ENCODE measurements at places on chromosomes 6 and 20.

- DNase-seq = peak; percentile 60
These were observed 8.9 kb upstream of the AHI1 start for GRCh38 chr6:135506270-135506997.

DNA sequence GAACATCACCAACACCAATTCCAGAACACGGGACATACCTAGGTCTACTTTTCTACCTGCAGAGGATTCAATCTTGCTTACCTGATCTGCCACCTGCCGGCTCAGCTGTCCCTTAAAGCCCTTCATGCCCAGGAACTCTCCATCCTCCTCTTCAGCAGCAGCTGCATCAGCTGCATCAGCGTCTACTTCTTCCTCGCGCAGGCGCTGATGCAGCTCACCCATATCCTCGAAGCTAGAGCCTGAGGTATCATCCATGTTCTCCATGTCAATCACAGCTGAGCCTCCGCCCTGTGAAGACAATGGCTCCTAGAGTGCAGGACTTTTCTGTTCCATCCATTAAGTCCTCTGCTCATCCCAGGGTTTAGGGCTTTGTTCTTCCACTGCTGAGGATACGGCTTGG lies 918 bp downstream of the YIPF3 start:
- DNase-seq = no peak

DNA sequence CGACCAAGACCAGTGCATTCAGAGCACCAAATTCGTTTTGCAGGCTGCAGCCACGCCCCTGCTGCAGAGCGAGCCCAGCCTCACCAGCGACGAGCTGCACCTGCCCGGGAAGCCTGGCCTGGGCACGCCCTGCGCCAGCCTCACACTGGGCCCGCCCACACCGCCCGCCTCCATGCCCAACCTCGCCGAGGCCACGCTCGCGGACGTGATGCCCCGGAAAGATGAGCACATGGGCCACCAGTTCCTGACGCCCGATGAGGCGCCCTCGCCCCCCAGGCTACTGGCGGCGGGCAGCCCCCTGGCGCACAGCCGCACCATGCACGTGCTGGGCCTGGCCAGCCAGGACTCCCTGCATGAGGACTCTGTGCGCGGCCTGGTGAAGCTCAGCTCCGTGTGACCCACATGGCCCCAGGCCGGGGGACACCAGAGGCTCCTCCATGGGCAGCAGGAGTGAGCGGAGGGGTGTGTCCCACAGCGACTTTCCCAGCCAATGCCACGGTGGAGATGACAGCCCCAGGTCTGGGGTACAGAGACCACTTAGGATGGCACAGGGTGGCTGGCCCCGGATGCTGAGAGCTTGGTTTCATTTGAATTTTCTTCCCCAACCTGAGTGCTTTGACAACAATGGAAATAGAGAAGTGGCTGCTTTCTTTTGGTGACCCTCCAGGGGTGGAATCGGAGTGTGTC lies 150.2 kb upstream of the SNX9 start:
- DNase-seq = no peak

DNA sequence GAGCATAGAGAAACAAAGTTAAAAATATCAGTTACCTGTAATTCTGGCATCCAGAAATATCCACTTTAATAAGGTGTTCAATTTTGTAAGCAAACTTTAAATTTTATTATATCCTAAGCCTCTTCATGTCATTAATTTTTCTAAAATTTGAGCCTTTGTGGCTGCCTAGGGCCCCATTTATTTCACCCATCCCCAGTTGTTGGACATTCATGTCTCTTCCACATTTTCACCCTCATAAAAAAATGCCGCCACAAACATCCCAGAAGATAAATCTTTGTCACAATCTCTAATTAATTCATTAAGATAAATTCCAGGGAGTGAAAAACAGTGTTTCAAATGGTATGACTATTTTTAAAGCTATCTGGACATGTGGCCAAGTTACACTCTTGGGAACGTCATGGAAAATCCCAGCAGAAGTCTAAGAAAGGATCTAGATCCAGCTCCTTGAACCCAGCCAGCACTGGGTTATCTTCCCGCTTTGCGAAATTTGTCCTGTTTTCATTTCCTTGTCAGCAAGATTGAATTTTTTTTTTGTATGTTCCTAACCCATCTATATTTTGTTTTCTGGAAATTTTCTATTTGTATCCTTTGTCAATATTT lies 97.2 kb downstream of the TMEM242 start:
- no peak for DNase-seq

DNA sequence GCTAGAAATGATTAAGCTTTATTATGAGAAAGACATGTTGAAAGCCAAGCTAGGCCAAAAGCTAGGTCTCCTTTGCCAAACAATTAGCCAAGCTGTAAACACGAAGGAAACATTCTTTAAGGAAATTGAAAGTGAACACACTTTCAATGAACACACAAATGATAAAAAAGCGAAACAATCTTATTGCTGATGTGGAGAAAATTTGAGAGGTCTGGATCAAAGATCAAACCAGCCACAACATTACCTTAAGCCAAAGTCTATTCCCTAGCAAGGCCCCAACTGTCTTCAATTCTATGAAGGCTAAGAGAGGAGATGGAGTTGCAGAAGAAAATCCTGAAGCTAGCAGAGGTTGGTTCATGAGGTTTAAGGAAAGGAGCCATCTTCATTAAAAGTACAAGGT lies 40.2 kb upstream of the DEFB112 start:
- DNase-seq = no peak

DNA sequence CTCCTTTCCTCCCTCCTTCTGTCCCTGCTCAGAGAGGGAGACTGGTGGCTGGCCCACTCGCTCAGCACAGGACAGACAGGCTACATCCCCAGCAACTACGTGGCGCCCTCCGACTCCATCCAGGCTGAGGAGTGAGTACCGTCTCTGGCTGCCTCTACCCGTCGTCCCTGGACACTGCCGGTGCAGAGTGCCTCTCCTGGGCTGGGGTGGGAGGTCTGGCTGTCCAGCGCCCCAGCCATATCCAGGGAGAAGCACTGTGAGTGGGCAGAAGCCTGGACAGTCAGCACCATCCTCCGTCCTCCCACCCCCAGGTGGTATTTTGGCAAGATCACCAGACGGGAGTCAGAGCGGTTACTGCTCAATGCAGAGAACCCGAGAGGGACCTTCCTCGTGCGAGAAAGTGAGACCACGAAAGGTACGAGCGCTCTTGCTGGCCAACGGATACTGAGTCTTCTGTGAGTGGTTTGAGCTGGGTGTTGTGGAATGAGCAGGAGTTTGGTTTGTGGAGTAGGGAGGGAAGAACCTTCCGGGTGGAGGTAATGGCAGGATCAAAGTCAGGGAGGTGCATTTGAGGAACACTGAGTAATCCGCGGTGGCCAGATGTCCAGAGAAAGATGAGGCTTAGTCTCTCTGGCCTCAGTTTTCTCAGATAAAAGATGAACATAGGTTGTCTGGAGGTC lies 48.1 kb downstream of the SRC start:
- no peak for DNase-seq

- DNase-seq = no peak
These were observed 72.8 kb upstream of the BLCAP start for GRCh38 chr20:37600486-37600885.

- no peak for DNase-seq
These were observed 67.9 kb downstream of the CDYL start for GRCh38 chr6:4844108-4844507.

GRCh38 chr6:132084811-132085509 lies 133.8 kb upstream of the CCN2 start:
- DNase-seq = peak; percentile 74

- DNase-seq = no peak
These were observed 154.9 kb upstream of the MLN start for GRCh38 chr6:33958526-33959328.

DNA sequence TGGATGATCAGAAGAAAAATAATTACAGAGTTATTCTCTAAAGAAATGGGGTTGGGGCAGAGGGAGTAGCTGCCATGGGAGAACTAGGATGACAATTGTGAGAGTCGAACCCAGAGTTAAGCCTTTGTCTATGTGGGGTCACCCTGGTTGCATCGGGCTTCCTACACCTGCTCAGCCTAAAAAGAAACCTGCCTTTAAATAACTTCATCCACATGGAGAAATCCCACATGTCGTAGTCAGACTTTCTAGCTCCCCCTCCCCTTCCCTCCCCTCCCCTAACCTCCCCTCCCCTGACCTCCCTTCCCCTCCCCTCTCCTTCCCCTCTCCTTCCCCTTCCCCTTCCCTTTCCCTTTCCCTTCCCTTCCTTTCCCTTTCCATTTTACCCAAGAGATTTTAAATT lies 14.7 kb downstream of the VIP start:
- no peak for DNase-seq

GRCh38 chr6:105181981-105182515 lies 2.2 kb upstream of the POPDC3 start:
- DNase-seq = no peak

- DNase-seq = no peak
These were observed 461 bp upstream of the HNF4A start for GRCh38 chr20:44354979-44355497.

DNA sequence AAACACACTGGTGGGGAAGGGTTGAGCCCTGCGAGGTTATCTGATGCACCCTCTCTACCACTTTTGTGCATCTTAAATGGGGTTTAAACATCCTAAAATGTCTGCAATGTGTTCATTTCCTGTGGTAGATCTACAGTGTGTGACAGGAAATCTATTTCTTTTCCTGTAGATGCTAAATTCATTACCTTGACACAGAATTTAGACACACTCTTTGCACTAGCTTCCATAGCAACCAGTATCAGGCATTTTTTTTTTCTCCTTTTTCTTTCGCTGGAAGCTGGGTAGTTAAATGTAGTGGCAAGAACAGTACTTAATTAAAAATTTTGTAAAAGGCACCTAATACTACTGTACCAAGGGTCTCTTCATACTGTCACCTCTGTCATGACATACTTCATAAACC lies 141.1 kb downstream of the RFPL4B start:
- DNase-seq = no peak

GRCh38 chr6:2109796-2110195 lies 135.6 kb downstream of the GMDS start:
- no peak for DNase-seq

DNA sequence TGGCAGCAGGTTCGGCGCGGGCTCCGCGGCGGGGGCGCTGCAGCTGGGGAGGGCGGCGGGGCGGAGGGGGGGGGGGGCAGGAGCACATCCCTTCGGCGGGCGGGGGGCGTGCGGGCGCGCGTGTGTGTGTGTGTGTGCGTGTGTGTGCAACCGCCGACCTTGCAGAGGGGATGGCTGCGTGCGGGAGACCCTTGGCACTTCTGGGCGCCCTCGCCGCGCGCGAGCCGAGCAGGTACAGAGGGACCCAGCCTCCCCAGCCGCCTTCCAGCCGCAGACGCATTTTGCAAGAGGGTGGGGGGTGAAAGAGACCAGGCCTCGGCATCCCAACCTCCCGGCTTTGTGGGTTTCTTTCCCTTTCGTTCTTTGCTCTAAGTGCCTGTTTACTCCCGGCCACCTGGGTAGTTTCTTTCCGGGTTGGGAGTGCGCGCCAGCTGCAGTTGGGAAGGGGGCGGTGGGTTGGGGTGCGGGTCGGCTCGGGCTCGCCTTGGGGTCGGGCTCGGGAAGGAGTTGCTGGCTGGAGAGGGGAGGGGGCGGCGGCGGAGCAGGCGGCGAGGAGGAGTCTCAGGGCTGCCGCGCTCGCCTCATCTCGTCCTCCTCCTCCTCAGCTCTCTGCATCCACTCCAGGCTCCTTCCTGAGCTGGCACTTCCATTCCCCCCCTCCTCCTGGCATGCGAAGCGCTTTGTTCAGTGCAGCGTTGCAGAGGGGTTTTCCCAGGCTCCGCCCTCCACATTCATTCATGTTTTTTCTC lies 620 bp downstream of the HIVEP1 start:
- peak; percentile 93 for DNase-seq

DNA sequence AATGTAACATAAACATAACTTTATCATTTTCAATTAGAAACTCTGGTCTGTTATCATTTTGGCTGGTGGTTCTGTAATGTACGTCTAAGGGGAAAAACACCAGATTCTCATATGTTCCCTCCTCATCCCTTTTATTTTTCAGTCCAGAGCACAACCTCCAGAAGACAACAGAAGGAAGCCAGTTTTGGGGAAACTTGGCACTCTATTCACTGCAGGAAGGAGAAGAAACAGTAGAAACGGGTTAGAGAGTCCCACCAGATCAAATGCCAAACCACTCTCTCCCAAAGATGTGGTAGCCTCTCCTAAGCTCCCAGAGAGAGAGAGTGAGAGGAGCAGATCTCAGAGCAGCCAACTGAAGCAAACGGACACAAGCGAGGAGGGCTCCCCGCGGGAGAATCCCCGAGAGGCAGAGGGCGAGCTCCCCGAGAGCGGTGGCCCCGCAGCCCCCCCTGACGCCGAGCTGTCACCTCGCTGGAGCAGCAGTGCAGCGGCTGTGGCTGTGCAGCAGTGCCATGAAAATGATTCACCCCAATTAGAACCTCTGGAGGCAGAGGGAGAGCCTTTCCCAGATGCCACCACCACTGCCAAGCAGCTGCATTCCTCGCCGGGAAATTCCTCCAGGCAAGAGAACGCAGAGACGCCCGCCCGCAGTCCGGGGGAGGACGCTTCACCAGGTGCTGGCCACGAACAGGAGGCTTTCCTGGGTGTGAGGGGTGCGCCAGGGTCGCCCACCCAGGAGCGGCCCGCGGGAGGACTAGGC lies 117.8 kb downstream of the RTN4IP1 start:
- DNase-seq = peak; percentile 72
